ENCODE measurements at places on chromosomes 1 and 21.

DNA sequence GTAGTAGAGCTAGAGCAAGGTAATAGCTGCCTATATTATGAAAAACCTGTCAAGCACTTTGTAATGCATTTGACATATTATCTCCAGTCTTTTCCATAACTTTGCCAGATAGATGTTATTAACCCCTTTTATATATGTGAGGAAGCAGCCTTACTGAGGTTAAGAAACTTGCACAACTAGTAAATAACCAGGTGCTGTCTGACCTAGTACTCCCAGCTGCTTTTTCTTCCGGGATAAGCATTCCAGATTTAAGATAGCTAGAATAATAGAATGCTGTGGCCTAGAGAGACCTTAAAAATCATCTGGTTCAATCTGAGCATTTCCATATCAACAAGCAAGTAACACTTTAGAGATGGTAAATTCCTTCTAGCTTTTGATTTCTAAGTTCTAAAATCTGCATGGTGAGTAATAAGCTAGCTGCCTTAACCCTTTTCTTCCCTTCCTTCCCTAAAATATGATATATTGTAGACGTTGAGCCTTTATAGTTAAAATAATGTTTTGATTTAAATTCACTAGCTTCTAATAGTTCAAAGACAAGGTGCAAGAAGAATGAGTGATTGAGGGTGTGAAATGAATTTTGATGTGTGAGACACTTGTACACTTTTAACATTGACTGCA, 1.8 kb downstream of the SH3GLB1 start:
- DNase-seq, result no peak

GRCh38 chr1:44489481-44489880, 84.4 kb downstream of the RNF220 start:
- no peak for DNase-seq

DNA sequence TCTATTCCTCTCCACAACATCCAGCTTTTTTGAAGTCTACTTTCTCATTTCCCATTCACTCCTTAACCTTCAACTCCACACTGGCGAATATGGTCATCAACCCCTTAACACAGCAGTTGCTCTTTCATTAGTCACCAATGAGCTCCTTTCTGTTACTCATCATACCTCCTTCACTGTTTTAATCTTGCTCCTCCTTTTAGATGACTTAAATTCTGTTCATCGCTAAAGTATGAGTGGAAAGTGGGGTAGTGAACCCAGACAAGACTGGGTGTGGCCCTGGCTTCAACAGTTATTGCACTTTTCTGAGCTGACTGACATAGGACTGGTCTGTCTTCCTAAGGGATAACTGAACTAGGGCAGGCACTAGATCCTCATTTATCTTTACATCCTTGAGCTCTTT, 51.3 kb downstream of the AKT3 start:
- DNase-seq, result no peak

DNA sequence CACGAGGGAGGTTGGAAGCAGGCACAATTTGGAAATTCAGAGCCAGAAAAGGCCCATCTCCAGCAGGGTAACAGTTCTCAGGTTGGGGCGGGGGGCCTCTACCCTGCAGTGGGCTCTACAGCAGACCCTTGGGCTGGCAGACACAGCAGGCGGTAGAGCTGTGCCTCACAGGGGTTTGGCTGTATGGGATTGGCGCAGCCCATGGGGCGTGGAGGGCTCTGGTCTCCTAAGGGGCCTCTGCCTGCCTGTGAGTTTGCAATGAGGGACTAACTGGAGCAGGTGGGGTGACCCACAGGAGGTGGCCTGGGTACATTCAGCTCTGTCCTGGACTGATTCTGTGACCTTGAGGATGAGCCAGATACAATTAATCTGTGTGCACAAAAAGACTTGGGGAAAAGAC, 124.1 kb downstream of the CAMTA1 start:
- DNase-seq, result no peak

- DNase-seq, result no peak
These were observed 62.1 kb downstream of the GNG12 start for GRCh38 chr1:67771152-67771551.

- no peak for DNase-seq
These were observed 39.9 kb downstream of the KRTAP10-1 start for GRCh38 chr21:44500111-44500510.

GRCh38 chr1:2209400-2210083, 15.0 kb upstream of the FAAP20 start:
- DNase-seq, result no peak

- no peak for DNase-seq
These were observed 579.9 kb downstream of the DPYD start for GRCh38 chr1:97340951-97341350.
